Brain microvascular endothelial cell (primary cell): ENCODE measurements at places on chromosomes 7 and 10.

DNA sequence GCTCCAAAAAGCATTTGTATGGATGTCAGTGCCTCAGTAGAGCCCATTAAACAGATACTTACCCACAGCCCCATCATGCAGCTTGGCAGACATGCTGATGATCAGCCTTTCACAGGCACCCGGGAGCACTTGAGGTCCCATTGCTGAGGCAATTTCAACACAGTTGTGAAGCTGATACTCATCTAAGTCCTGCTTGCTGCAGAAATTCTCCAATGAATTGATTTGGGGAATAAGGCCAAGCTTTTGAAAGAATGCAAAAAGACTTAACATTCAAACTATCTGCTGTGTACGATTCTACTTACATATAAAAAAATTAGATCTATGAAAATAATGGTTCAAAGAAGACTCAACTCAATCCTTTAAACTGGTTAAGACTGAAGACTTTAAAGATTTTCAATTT, 60.5 kb downstream of the LAMB4 start:
- no peak for DNase-seq

GRCh38 chr10:70477661-70478162, 855 bp upstream of the PALD1 start:
- DNase-seq, result no peak

DNA sequence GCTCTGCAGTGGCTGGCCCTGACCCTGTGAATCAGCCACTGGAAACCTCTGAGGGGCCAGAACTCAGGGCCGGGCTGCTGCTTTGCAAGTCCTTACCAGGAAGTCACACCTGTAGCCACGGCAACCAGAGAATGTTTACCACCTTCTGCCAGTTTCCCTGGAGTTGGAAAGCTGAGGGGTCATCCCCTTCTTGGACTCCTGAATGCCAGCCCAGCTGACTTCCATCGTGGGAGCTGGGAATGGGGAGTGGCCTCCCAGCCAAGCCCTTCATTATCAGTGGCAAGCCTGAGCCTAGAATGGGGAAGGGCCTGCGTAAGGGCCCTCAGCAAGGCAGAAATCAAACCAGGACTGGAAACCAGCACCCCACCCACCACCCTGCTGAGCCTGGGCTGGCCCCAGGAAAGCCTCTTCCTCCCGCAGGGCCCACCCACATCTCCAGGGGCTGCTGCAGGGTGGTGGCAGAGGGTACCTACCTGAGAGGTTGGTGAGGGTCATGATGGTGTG, 6.5 kb upstream of the CRHR2 start:
- no peak for DNase-seq

GRCh38 chr10:81157681-81158080, 620.0 kb downstream of the SH2D4B start:
- DNase-seq, result no peak

GRCh38 chr7:123770378-123770777, 21.6 kb upstream of the WASL start:
- peak; percentile 71 for DNase-seq

DNA sequence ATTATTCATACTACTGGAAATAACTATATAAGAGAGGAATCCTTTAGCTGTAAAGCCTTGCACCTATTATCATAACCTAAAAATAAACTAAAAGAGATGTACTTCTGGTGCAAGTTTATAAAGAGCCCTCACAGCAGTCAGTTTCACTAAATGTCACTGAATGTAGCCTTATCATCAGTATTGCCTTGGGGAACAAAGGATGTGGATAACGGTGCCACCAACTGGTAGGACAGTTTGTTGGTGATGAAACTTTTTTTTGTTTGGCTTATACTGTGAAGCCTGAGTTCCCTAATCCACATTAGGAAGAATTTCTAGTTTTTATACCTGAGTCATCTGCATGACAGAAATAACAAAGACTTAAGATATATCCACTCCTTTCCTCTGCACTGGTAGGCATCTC, 117.9 kb upstream of the COL1A2 start:
- no peak for DNase-seq

GRCh38 chr7:111883241-111883640, 320.9 kb upstream of the IMMP2L start:
- no peak for DNase-seq

GRCh38 chr7:11373546-11374142, 400.0 kb downstream of the PHF14 start:
- no peak for DNase-seq

DNA sequence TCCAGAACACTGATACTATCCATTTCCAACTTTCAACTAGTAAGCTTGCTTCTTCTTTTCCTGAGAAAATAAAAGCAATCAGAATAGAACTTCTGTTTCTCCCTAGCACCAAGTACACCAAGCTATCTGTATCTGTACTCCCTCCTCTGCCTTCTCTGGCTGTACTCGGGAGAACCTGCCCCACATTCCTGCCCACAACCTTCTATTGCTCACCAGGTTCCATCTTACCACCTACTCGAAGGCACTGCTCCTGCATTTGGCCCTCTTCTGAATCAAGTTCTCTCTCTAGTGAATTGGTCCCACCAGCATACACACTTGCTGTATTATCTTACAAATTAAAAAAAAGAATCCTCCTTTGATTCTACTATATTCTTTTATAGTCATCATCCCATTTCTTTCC, 169.6 kb upstream of the PTN start:
- no peak for DNase-seq

DNA sequence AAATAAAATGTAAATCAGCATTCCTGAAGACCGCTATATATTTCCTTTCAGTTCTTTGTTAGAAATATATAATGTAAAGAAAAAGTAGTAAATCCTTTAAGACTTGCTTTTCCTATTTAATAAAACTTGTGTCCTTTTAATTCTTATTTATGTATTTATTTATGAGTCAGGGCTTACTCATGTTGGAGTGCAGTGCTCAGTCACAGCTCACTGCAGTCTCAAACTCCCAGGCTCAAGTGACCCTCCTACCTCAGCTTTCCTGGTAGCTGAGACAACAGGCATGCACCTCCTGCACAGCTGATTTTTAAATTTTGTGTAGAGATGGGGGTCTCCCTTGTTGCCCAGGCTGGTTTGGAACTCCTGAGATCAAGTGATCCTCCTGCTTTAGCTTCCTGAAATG, 724.5 kb downstream of the ANKRD7 start:
- peak; percentile 14 for DNase-seq

GRCh38 chr10:20984662-20985061, 87.6 kb upstream of the NEBL start:
- no peak for DNase-seq

- peak; percentile 36 for DNase-seq
Observed at GRCh38 chr7:34354899-34355298, 303.1 kb upstream of the NPSR1 start.

DNA sequence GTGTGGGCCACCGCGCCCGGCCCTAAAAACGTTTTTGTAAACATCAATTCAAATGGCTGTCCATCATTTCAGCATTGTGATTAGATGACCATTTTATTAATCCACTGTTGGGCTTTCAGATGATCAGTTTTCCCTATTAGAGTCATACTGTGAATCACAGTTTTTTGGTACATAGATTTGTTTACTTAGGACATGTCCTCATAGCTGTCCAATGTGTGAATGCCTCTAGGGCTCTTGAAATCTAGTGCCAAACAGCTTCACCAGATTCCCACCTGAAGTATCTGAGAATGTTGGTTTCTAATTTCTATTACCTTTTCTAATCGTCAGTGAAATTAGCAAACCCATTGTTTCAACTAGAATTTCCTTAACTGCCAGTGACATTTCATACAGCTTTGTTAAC, 66.8 kb downstream of the UPF2 start:
- no peak for DNase-seq

- no peak for DNase-seq
Observed at GRCh38 chr10:128013626-128014025, 106.7 kb downstream of the PTPRE start.

GRCh38 chr7:153858355-153858754, 193.8 kb upstream of the DPP6 start:
- DNase-seq, result no peak

DNA sequence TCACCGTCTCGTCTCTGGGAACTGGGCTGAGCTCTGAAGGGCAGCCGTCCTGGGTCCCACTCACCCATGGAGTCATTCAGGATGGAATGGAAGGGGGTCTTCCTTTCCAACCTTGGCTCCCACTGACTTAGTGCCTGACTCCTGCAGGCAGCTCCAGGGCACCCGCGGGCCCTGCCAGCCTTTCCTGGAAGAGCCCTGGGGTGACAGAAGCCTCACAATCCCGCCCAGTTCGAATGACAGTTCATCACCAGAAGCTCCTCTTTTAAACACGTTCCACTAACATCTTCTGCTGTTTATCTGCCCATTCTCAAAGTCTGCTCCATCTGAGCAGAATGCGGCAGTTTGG, 110.6 kb downstream of the TNS3 start:
- DNase-seq, result no peak

- no peak for DNase-seq
Observed at GRCh38 chr7:139115104-139115503, 5.6 kb upstream of the ZC3HAV1 start.

- no peak for DNase-seq
Observed at GRCh38 chr10:89263531-89263930, 12.0 kb upstream of the LIPA start.

DNA sequence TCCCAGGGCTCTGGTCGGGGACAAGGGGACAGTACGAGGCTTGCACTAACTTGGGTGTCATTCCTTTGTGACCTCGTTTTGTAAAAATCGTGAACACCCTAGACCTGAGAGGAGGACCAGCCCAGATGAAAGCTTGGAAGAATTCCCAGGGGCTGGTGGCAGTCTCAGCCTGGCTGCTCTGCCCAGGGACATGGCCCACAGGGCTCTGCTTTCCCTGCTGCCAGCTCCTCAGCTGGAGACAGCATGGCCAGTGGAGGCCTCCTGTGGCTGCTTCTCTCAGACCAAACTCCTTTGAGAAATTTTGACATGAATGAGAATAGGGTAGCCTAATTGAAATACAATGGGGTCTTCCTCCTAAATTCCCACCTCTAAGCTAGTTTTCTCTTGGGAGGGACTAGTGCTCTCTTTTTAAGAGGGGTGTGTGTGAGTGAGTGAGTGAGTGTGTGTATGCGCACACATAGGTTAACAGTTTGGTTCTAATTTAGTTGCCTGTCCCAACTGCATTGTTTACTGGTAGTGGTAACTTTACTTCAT, 140.3 kb upstream of the EFCAB10 start:
- no peak for DNase-seq

GRCh38 chr10:66368146-66368545, 557.7 kb upstream of the LRRTM3 start:
- no peak for DNase-seq

- DNase-seq, result no peak
Observed at GRCh38 chr7:132666071-132666773, 90.0 kb upstream of the PLXNA4 start.

DNA sequence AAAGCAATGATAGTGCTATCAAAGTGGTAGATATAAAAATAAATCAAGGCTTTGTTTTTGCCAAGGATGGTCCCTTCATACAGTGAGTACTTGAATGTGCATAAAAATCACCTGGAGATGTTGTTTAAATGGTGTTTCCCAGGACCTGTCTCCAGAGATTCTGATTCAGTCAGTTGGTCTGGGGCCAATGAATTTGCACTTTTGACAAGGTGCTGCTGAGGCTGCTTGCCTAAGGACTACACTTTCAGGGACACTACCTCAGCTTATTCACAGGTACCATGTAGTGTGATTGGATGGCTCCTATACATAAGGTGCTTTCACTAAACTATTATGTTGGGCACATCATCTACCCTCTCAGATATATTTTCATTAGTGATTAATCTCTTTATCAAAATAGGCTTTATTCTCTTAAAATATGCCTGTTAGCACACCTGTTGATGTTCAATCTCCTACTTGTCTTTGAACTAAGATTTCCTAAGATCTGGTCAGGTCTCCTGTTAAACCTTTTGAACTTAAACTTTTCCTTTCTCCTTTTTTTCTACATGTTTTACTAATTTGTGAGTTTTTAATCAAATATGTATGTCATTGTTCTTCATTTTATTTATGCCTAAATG, 24.3 kb downstream of the CAPZA2 start:
- no peak for DNase-seq

- no peak for DNase-seq
Observed at GRCh38 chr7:19369806-19370205, 224.6 kb upstream of the FERD3L start.

GRCh38 chr7:25031007-25031406, 51.0 kb upstream of the OSBPL3 start:
- no peak for DNase-seq

DNA sequence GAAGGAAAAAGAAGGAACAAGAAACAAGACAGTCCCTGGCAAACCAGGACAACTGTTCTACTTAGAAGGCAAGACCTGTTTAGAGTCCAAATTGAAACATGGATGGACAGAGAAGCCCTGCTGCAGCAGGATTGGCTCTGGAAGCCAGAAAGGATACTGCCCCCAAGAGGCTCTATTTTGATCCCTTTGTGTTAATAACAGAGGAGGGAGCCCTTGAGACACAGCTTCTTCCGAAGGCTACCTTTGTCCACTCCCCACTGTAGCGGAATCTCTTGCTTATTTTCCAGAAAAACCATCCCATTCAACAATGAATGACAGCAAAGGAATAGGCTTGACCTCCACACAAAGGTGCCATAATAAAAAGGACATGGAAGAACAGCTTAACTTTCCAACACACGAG, 120.3 kb upstream of the FOXK1 start:
- no peak for DNase-seq

DNA sequence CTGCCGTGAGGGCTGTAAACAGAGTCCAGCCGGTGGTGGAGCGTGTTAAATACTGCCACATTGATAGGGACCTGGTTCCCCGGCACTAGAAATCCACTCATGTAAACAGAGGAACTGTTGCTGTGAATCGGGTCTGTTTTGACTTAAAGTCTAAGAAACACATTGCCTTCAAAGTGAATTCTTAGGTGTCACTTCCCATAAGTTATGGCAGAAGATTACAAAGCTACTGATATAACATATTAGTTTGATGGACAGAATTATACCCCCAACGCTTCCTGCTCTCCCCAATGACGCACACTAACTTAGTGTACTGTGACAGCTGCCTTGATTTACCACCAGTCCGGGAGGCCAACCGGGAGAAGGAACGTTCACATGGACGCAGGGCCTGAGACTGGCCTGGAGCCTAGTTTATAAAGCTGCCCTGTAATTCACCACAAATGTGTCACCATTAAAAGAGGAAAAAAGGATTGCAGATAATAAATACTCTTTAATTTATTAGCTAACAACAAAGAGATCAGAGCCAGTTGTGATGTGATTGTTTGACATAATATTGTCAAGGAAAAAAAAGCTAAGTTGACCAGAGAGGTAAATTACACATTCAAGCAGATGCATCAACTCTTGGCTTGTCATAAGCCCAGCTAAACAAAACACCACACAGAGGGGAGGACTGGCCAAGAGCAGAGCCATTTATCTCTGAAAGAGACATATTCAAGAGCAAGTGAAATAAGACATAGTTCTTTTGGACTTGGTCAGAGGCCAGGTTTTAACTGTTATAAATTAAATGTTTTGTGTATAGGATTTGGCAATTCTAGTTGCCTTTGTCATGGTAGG, 820.6 kb downstream of the LRMDA start:
- no peak for DNase-seq

DNA sequence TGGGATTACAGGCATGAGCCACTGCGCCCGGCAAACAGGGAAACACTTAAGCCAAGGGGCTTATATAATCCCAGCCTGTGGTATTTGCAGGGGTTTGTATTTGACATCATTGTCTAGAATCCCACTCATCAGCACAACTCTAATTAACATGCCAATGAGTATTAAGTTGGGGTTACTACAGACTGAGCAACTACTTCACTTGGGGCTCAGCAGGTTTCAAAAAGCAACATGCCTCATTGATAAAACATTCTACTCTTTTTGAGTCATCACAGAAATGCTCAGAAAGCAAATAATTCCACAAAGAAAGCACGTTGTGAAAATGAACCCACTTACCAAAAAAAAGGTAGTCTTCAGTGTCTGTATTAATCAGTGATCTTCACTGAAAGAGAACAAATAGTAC, 236.9 kb upstream of the CELF2 start:
- peak; percentile 35 for DNase-seq

- peak; percentile 54 for DNase-seq
Observed at GRCh38 chr10:47374611-47375536, 9.2 kb downstream of the ZNF488 start.
